Astrocyte (in vitro differentiated cells and primary cell): ENCODE measurements at places on chromosomes 2 and 18. TPM values are rescaled to one million over a fixed set of nuclear protein-coding genes. Genes with fewer than 3 reads are reported as not detected.

- H3K4me3 ChIP-seq = no peak overlapping the region
- no peak overlapping the region for H3K27ac ChIP-seq
- no peaks in the 10 kb centered on the region for H3K4me1 ChIP-seq
Measured at GRCh38 chr2:102841107-102841840, 79.4 kb downstream of the TMEM182 start.

DNA sequence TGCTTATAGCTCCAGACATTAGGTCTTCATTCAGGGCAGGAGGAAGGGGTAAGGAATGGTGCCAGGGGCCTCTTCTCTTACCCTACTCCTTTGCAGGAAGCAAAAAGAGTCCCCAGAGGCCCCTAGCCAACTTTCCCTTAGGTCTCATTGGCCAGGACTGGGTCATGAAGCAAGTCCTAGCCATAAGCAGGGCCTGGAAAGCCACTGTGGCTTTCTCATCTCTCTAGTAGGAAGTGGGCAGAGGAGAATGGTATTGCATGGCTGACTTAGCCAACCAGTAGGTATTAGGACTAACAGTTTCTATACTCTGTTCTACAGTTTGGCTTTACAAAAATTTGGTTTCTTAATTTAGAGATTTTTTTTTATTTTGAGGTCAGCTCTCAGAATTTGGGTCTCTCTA lies 4.8 kb downstream of the FAM228A start:
- no peaks in the 10 kb centered on the region for H3K4me1 ChIP-seq
- H3K36me3 ChIP-seq = no peaks in the 10 kb centered on the region
- DNase-seq = no peak
- H3K4me3 ChIP-seq = no peak overlapping the region
- H3K27ac ChIP-seq = no peak overlapping the region
- H3K27me3 ChIP-seq = no peaks in the 10 kb centered on the region

- no peaks in the 10 kb centered on the region for H3K27me3 ChIP-seq
- DNase-seq = no peak
- no peaks in the 10 kb centered on the region for H3K4me1 ChIP-seq
- H3K27ac ChIP-seq = no peak overlapping the region
- H3K4me3 ChIP-seq = no peak overlapping the region
Measured at GRCh38 chr2:159462201-159462785, 154.1 kb downstream of the BAZ2B start.

RNF103 gene
- total RNA-seq = 21.4 and 21.5 TPM in 2 replicates

GRCh38 chr2:37205689-37206341 lies 9.5 kb downstream of the CEBPZOS start:
- H3K4me3 ChIP-seq = no peak overlapping the region
- no peak overlapping the region for H3K27ac ChIP-seq
- H3K36me3 ChIP-seq = peaks cover 51% of the 10 kb centered on the region

KDSR gene
- total RNA-seq = 43.7 and 47.4 TPM in 2 replicates

- peaks cover 29% of the 10 kb centered on the region for H3K4me1 ChIP-seq
- no peak for DNase-seq
- H3K27me3 ChIP-seq = no peaks in the 10 kb centered on the region
- no peaks in the 10 kb centered on the region for H3K36me3 ChIP-seq
- peak overlapping the region; percentile 97 for H3K27ac ChIP-seq
Measured at GRCh38 chr2:237154884-237155851, 69.5 kb downstream of the COPS8 start.

DNA sequence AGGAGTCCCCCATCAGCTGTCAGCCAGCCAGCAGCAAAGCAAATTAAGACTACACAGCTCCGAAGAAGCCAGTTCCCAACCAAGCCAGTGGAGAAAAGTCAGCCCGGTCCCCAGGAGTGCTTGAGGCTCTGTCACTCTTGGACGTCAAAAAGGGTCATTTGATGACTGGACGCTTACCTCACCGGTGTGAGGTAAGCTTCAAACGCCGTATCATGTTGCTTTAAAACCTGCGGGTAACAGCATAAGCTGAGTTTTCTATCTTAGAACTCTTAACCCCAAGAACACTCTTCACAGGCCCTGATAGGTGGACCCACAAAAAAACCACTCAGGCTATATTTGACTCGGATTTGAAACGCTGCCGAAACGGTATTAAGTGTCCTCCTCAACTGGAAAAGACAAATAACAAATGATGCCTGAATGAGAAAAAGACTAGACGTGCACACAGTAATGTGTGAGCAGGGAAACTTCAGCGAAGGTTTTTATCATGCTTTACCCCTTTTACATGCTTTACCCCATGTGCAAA lies 682 bp upstream of the LNPK start:
- no peaks in the 10 kb centered on the region for H3K27me3 ChIP-seq
- peak overlapping the region; percentile 57 for H3K27ac ChIP-seq
- DNase-seq = peak; percentile 25
- H3K4me1 ChIP-seq = peaks cover 7% of the 10 kb centered on the region

- no peaks in the 10 kb centered on the region for H3K36me3 ChIP-seq
- no peak overlapping the region for H3K4me3 ChIP-seq
- H3K4me1 ChIP-seq = no peaks in the 10 kb centered on the region
- H3K27me3 ChIP-seq = no peaks in the 10 kb centered on the region
Measured at GRCh38 chr18:32937066-32937465, 164.2 kb upstream of the KLHL14 start.

DNA sequence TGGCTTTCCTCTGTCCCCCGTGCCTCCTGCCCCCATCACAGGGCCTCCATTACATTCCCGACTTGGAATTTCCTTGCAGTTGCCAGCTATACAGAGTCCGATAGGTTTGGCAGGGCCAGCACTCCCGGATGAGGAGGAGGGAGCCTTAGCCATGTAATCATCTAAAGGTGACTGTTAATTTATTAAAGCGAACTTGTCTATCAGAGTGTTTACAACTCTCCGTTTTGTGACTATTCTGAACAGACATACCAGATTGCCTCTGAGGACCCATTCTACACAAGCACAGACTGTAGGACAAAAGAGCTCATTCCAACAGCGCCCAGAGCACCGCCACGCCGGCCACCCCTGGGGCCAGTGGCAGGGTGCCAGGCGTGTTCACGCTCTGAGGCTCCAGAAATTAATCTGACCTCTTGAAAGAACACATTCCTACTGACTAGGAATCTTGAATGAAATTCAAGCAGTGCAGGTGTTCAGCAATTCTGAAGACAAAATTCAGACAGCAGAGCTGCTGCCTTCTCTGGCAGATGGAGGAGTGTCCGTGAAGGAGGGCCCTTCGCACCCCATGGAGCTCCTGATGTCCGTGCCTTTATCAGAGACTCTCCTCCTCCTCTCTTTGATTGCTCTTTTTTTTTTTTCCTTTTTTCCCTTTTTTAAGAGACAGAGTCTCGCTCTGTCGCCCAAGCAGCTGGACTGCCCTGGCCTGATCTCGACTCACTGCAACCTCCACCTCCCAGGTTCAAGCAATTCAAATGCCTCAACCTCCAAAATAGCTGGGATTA lies 58.1 kb upstream of the RALBP1 start:
- H3K4me3 ChIP-seq = peak overlapping the region; percentile 22
- DNase-seq = peak; percentile 84
- peak overlapping the region; percentile 68 for H3K27ac ChIP-seq
- H3K4me1 ChIP-seq = peaks cover 14% of the 10 kb centered on the region
- H3K36me3 ChIP-seq = no peaks in the 10 kb centered on the region

DNA sequence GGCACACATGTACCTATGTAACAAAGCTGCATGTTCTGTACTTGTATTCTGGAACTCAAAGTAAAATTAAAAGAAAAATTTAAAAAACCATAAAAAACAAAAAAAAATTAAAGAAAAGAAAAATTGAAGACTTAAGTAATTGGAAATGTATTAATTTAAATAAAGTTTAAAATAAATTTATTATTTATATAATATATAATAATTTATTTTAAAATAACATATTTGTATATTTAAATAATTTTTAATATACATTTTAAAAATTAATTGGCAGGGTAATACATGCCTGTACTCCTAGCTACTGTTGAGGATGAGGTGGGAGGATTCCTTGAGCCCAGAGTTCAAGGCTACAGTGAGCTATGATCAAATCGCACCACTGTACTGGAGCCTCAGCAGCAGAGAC lies 1830.6 kb upstream of the CELF4 start:
- no peaks in the 10 kb centered on the region for H3K4me1 ChIP-seq
- H3K27me3 ChIP-seq = no peaks in the 10 kb centered on the region
- no peak overlapping the region for H3K4me3 ChIP-seq
- DNase-seq = no peak

TCF23 gene
- total RNA-seq = not detected in 2 replicates

GRCh38 chr18:21593540-21594257 lies 6.8 kb downstream of the ESCO1 start:
- no peaks in the 10 kb centered on the region for H3K4me1 ChIP-seq
- no peaks in the 10 kb centered on the region for H3K27me3 ChIP-seq
- H3K27ac ChIP-seq = no peak overlapping the region

GRCh38 chr2:50957896-50958295 lies 74.0 kb downstream of the NRXN1 start:
- DNase-seq = peak; percentile 42
- H3K4me1 ChIP-seq = peaks cover 2% of the 10 kb centered on the region
- no peak overlapping the region for H3K27ac ChIP-seq
- no peaks in the 10 kb centered on the region for H3K27me3 ChIP-seq
- H3K4me3 ChIP-seq = no peak overlapping the region

DNA sequence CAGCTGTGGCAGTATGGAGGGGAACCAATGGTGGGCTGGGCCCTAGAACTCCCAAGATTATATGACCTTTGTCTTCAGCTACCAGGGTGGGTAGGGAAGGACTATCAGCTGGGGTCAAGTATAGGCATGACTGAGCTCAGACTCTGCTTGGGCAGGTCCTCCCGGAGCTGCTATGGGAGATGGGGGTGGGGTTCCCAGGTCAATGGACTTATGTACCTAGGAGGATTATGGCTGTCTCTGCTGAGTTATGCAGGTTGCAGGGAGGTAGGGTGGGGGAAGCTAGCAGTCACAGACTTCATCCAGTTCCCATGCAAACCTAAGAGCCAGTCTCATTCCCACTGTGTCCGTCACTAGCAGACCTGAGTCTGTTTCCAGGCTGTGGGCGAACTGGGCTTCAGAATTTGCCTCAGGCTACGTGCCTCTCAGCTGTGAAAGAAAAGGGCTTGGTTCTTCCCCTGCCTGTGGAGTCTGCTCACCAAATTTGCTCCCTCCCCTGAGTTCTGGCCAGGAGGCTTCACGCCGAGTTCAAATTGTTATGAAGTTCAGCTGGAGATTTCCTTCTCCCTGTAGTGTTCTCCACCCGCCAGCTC lies 985.8 kb upstream of the NRXN1 start:
- no peaks in the 10 kb centered on the region for H3K4me1 ChIP-seq
- no peaks in the 10 kb centered on the region for H3K27me3 ChIP-seq
- no peak for DNase-seq
- no peak overlapping the region for H3K4me3 ChIP-seq
- H3K36me3 ChIP-seq = no peaks in the 10 kb centered on the region

IGFBP5 gene
- 422 and 452 TPM in 2 replicates for total RNA-seq

GULP1 gene
- total RNA-seq = 33.4 and 39.4 TPM in 2 replicates

OSR1 gene
- total RNA-seq = 0.31 and 1.0 TPM in 2 replicates

GRCh38 chr2:319059-319600 lies 31.2 kb upstream of the ALKAL2 start:
- no peak overlapping the region for H3K4me3 ChIP-seq
- peaks cover 21% of the 10 kb centered on the region for H3K4me1 ChIP-seq
- no peak overlapping the region for H3K27ac ChIP-seq
- DNase-seq = no peak
- no peaks in the 10 kb centered on the region for H3K36me3 ChIP-seq
- H3K27me3 ChIP-seq = no peaks in the 10 kb centered on the region

DNA sequence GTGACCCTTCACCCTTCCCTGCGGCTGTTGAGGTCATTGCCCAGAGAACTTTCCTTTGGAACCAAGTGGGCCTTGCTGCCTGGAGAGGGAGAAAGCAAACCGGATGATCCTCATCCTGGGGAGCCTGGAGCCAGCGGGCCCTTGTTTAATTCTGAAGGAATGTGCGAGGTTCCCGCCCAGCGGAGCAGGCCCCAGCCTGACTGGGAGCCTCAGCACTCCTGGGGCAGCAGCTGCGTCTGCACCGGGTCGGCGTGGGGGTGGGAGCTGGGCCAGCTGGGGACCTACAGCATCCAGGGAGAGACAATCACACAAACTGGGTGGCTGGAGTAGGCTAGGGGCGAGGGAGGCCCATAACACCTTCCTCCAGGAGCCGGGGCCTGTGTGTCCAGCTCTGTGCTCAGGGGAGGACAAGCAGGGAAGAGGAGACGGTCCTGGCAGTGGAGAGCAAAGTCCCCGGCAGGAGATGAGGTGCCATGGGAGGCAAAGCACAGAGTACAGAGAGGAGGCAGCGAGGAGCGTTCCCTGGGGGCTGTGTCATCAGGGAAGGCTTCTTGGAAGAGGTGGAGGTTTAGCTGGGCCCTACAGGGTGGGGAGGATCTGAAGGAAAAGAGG lies 61.9 kb upstream of the HAAO start:
- H3K36me3 ChIP-seq = no peaks in the 10 kb centered on the region
- DNase-seq = no peak
- H3K4me3 ChIP-seq = no peak overlapping the region

MC5R gene
- total RNA-seq = 0.26 and 0.57 TPM in 2 replicates

DNA sequence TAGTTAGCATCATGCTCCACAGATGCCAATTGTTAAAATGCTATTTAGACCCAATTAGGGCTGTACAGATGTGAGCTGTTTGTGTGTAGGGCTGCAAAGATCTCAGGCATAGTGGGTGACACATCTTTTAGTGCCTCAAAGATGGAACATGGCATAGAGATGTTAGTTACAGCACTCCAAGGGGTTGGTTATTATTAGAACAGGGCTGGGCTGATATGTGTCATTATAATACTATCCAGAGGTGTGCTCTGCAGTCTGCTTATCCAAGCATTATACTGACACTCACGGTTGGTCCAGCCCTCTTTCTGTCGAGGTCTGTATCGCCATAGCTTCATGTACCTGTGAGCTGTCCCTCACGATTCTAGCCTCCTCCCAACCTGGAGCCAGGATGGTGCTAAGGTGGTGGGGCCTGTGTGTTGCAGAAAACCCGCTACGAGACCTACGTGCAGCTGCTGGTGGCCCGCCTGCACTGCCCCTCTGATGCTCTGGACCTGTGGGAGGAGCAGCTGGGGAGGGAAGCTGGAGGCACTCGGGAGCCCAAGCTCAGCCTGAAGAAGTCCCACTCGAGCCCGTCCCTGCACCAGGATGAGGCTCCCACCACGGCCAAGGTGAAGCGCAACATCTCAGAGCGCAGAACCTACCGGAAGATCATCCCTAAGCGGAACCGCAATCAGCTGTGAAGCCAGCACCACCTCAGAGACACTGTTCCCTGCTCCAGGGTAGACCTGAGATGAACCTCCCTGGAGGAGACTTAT lies 27.1 kb downstream of the PSD4 start:
- H3K4me1 ChIP-seq = peaks cover 31% of the 10 kb centered on the region
- H3K4me3 ChIP-seq = no peak overlapping the region
- no peaks in the 10 kb centered on the region for H3K36me3 ChIP-seq
- H3K27ac ChIP-seq = no peak overlapping the region

- H3K36me3 ChIP-seq = no peaks in the 10 kb centered on the region
- DNase-seq = no peak
- H3K27ac ChIP-seq = no peak overlapping the region
- H3K4me3 ChIP-seq = no peak overlapping the region
- peaks cover 8% of the 10 kb centered on the region for H3K4me1 ChIP-seq
- peaks cover 87% of the 10 kb centered on the region for H3K27me3 ChIP-seq
Measured at GRCh38 chr2:113273027-113273551, 5.6 kb downstream of the PAX8 start.

- no peak overlapping the region for H3K27ac ChIP-seq
- DNase-seq = no peak
- no peaks in the 10 kb centered on the region for H3K36me3 ChIP-seq
- no peaks in the 10 kb centered on the region for H3K4me1 ChIP-seq
Measured at GRCh38 chr2:2229626-2230432, 101.2 kb downstream of the MYT1L start.

- H3K4me1 ChIP-seq = no peaks in the 10 kb centered on the region
- no peak for DNase-seq
- no peak overlapping the region for H3K27ac ChIP-seq
- H3K4me3 ChIP-seq = no peak overlapping the region
- H3K36me3 ChIP-seq = no peaks in the 10 kb centered on the region
Measured at GRCh38 chr18:21369146-21369545, 127.1 kb downstream of the GREB1L start.

SAG gene
- not detected in 2 replicates for total RNA-seq

CSRNP3 gene
- 5.9 and 6.5 TPM in 2 replicates for total RNA-seq

C1QL2 gene
- 0.20 TPM in 1 of 2 replicates, not detected in the other for total RNA-seq
